ENCODE measurements at places on chromosomes 7 and 10. TPM values are rescaled to one million over a fixed set of nuclear protein-coding genes. Genes with fewer than 3 reads are reported as not detected.
A peak's percentile ranks its signal among the peaks of the same experiment; 100 is the strongest.

DNA sequence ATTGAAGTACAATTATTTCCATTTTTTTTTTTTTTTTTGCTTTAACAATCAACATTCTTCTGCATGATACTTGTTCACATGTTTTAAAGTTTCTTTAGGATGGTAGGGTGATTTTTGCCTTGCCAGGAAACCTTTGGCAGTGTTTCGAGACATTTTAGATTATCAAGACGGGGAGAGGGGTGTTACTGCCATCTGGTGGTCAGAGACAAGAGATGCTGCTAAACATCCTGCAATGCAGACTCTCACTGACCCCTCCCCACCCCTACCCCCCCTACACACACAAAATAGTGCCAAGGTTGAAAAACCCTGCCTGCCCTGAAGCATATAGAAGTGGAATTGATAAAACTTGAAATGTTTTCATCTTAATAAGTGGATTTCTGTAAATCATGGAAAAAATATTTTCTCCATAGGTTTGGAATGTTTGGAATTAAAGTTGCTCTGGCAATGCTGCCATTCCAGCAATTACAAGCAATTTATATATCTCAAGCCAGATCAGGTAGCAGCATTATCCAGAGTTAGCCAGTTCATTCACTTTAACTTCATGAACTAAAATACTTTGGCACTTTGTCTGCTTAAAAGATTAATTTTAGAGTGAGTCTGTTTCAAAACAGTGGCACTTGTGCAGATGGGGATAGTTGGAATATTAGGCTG is 62.1 kb downstream of the SDHAF3 start:
- DNase-seq = peak; percentile 68

Gene TAS2R4
- 6.7 TPM for polyA plus RNA-seq

- no peak for DNase-seq
These were observed 40.8 kb downstream of the TBXAS1 start for GRCh38 chr7:139869886-139870285.

GRCh38 chr7:157495594-157495993 is 158.8 kb downstream of the DNAJB6 start:
- DNase-seq = no peak

DNA sequence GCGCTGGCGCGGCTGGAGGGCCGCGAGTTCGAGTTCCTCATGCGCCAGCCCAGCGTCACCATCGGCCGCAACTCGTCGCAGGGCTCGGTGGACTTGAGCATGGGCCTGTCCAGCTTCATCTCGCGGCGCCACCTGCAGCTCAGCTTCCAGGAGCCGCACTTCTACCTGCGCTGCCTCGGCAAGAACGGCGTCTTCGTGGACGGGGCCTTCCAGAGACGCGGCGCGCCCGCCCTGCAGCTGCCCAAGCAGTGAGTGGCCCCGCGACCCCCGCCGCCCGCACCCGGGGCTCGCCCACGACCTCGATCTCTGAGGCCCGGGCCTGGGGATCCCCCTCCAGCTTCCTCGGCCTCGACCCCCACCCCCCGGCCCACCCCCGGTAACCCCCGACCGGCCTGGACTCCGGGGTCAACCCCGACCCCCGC is 537 bp downstream of the FOXK1 start:
- DNase-seq = no peak
